Activated naive CD4-positive, alpha-beta T cell treated with anti-CD3 and anti-CD28 coated beads, Interleukin-2, amount 50 U/mL, for 72 hours (primary cell): ENCODE measurements at places on chromosomes 16 and 17.

DNA sequence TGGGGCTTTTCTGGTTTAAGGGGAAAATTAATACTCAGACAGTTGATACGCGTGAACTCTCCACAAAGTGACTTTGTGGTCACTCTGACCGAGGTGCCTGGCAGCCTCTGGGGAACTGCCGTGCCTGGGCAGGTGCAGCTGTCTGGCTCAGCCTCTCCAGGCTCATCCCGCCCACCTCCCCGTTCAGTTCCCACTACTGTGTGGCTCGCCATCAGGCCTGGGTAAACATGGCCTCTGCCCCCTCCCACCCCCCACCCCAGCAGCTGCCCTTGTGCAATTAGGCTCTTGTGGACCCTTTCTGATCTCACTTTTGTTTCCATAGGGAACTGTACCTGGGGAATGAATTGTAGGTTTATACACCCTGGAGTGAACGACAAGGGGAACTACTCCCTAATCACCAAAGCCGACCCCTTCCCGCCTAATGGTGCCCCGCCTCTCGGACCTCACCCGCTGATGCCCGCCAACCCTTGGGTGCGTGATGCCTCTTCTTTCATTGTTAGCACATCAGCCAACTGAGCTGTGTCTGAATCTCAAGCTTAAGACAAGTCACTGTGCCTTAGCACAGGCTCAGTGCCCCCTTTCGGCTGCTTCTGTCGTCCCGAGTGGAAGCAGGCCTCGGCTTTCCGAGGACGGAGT, 27.8 kb downstream of the ZC3H18 start:
- DNase-seq = no peak

DNA sequence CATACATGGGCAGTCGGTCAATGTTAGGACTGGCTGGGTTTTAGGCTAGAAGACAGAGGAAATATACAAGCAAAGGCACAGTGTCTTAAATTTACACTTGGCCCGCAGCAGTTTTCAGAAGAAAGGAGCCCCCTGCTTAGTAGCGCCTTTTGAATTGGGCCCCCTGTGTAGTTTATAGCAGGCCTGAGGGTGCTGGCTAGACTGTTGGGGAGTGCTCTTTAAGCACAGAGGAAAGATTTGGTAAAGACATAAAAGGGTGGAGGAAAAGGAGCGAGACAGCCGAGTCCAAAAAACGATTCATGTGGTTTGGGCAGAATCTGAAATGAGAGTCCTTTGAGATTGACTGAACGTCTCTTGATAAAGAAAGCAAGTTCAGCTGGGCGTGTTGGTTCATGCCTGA, 10.6 kb downstream of the RMI2 start:
- DNase-seq = no peak

GRCh38 chr17:80283116-80283852, 22.6 kb downstream of the RNF213 start:
- DNase-seq = no peak

- peak; percentile 13 for DNase-seq
These were observed 4.9 kb downstream of the TNRC6C start for GRCh38 chr17:77963441-77963840.

DNA sequence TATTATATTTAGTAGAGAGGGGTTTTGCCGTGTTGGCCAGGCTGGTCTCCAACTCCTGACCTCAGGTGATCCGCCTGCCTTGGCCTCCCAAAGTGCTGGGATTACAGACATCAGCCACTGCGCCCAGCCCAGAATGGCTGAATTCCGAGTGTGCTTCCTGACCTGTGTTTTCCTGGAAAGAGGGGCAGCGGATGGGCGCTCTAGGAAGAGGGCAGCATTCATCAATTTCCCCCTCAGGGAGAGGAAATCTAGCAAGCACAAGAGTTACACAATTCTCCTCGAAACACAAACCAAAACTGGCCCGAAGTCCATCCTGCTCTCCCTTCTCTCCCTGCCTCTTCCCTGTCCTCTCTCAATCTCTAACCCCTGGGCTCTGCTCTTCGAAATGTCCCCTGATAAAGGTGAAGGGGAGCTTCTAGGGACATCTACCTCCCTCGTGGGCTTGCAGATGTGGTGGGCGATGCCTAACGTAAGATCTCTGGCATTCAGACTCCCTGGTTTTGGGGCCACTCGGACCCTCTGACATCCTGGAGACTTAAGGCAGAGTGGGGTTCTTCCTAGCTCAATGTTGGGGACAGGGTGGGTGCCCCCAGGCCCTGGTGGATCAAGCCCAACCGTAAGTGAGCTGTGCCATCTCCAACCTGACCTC, 1.0 kb downstream of the IL27 start:
- no peak for DNase-seq

DNA sequence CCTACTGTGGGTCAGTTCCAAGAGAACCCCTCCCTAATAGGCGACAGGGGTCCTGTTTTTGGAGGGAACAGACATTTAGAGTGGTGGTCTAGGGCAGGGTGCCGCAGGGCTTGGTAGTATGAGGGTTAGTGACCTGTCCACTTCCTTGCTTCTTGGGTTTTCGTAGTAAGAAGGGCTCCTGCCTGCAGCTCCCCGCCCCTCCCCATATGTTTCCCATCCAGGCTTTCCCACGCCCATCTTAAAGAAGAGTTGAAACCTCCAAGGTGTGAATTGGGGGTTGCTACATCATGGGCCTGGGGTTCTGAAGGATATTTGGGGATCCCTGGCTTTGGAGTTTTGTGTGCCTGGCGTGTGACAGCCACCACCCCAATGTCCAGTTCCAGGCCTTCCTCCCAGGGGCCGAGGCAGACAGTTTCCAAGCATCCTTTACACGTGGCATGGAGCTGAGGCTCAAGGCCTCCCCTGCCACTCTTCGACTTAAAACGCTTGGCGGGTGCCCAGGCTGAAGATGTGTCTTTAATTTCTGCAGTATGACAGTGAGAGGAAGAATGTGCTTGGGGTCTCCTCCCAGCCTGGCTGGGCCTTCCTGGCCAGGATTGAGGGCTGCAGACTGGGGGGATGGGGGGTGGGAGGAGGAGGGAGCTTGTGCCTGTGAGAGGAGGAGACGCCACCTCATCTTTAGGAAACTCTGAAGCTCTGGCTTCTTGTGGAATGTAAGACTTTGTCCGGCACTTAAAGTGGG, 2.3 kb upstream of the COL1A1 start:
- DNase-seq = no peak

GRCh38 chr17:7989781-7990655, 12.4 kb upstream of the GUCY2D start:
- peak; percentile 91 for DNase-seq

DNA sequence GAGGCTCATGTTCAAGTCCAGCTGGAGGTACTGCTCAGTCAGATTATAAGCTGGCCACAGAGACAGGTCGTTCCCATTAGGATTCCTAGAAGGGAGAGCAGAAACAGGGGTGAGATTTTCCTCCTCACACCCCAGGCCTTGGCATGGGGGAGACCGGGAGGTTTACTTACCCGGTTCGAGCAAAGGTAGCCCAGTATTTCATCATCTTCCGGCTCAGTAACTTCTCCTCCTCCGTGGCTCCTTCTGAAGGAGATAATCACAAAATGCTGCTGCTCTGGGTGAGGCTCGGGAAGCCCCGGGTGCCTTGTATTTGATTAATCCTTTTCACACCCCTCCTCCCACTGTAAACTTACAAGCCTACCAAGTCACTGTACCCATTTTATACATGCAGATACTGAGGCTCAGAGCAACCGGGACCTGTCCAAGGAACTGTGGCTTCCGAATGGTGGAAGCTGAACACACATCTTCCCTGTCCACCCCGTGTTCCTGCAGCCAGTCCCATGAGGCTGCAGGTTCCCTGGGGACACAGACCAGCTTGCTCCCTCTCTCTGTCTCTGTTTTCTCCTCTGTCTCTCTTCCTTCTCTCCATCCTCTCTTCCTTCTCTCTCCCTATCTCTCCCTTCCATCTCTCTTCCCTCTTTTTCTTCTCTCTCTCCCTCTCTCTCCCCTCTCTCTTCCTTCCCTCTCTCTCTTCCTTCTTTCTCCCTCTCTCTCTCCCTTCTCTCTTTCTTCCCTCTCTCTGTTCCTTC, 13.9 kb upstream of the CES1 start:
- no peak for DNase-seq
